Suppressor macrophage treated with lipopolysaccharide for 4 hours (primary cell): ENCODE measurements at places on chromosomes 4 and X.

- no peak for DNase-seq
Observed at GRCh38 chr4:17329046-17329445, 182.8 kb downstream of the QDPR start.

GRCh38 chrX:69116077-69116476, 49.2 kb downstream of the PJA1 start:
- DNase-seq: no peak

DNA sequence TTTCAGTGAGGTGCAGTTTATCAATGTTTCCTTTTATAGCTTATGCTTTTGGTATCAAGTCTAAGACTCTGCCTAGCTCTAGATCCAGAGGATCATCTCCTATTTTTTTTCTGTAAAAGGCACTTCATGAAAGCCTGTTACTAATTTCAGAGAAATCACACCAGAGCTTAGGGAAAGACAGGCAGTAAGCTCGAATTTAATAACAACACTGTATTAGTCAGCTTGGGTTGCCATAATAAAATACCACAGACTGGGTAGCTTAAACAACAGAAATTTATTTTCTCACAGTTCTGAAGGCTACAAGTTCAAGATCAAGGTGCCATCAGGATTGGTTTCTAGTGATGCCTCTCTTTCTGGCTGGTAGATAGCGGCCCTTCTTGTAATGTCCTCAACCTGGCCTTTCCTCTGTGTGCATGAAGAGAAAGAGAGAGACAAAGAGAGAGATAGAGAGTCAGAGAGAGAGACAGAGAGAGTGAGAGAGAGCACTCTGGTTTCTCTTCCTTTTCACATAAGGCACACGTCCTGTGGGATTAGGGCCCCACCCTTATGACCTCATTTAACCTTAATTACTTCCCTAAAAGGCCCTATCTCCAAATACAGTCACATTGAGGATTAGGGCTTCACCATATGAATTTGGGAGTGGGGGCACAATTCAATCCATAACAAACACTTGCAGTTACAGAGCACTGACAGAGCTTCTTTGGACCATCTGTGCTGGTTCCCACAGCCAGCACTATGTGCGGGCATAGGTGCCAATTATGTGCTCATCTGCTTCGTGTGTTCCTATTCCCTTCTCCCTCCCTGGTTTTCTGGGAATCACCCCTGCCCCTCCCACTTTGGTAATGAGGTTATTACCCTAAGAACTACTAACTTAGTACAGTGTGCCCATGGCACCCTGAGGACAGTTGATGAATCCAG, 114.8 kb upstream of the MED14 start:
- DNase-seq: peak; percentile 35

GRCh38 chrX:21581479-21581878, 76.7 kb downstream of the KLHL34 start:
- DNase-seq: no peak

DNA sequence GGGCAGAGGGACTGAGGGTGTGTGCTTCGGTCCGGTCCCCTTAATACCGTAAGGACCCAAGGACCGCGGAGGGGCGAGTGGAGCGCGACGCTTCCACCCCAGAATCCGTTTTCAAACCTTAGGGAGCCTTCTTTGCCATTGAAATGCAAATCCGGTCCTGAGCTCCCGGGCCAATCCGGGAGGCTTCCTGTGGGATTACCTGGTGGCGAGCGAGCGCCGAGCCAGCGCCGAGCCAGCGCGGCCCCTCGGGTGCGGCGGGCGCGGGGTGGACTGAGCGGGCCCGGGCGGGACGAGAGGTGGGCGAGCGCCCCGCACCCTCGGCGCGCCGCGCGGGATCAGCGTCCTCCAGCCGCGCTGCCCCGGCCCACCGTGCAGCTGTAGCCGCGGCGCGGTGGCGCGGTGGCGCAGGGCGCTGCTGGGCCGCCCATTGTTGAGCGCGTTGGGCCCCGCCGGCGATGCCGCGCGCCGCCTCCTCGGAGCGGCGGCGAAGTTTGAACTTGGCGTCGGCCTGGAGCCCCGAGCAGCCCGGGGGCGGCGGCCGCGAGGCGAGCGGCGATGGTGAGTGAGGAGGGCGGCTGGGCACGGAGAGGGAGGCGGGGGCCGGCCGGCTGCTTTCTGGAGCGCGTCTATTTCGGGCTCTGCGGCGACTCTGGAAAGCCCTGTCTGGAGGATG, 208.7 kb downstream of the SOWAHB start:
- DNase-seq: no peak

DNA sequence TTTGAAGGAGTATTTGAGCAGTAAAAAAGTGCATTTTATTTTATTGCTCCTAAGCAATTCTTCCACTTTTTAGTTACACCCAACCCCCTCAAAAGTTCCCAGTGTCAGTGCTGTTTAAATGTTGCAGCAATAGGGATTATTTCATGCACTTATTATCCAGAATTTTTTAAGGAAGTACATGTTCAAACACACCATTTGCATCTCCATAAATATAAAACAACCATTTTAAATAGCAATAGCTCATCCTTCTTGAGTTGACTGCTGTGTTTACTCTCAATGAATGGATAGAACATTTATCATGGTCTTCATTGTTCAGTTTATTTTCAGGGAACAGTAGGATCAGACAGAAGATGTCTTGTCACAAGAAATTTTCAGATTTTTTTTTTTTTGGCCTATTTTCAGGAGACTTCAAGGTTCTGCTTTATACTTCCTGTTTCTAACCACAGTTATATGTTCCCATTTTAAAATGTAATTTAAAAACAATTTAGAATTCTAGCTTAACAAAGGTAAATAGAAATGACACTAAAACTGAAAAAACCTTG, 171.9 kb downstream of the TMA16 start:
- peak; percentile 73 for DNase-seq

DNA sequence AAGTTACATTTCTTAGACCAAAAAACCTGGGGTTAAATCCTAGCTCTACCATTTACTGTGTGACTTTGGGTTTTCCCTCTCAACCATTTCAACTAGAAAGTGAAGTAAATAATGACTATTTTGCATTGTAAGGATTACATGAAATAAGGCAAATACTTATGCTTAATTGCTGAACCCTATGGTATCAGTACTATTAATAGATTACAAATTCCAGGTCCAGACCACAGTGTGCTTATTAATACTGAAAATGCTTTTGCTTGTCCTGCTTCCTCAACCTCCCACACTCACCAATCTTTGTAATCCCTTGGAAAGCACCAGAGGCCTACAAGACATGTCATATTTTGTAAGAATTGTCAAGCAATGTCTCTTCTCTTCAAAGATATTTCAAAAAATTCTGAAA, 456.5 kb downstream of the SPOCK3 start:
- no peak for DNase-seq

DNA sequence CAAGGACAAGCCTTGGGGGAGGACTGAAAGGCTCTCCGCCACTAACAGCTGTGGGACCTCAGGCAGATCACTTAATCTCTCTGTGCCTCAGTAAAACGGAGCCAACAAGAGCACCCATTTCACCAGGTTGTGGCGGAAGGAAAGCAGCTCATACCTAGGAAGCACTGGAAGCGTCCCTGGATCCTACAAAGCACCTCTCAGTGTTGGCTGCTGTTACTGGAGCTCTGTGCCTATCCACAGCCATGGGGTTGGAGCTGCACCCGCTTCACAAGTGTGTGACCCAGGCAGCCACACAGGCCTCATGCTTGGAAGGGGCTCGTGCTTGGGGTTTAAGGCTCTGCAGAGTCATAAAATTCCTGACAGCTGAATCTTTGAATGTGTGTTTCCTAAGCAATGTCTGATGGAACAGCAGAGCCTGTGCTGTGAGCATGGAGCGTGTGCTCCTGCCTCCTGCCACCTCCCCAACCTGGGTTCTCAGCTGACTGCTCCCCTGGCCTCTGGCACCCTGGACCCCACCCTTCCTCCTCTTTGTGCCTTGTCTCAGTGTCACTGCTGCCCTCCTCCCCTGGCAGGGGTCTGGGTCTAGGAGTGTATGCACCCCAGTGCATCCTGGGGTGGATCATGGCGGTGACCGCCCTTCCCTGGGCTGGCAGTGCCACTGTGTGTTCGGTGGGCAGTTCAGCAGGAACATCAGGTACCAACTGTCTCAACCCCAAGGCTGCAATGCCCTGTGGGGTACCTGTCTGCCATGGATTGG, 14.4 kb upstream of the MAN2B2 start:
- no peak for DNase-seq

DNA sequence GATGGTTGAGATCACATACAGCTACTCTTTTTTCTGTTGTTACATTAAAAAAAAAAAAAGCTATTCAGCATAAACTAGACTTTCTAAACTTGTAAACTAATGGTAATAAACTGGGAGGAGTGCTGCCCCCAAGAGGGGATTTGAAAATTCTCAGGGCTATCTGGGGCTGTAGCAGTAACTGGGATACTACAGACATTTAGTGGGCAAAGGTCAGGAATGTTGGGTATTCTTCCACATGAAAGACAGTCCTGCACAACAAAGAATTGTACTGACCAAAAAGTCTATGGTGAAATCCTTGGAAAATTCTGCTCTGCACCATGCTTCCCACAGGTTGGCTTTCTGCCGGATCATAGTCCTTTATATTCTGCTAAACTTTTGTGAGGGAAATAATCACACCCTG, 232.6 kb upstream of the BOD1L1 start:
- DNase-seq: no peak

- no peak for DNase-seq
Observed at GRCh38 chrX:106917830-106918500, 2.2 kb upstream of the CLDN2 start.

- DNase-seq: peak; percentile 62
Observed at GRCh38 chrX:18668071-18668835, 3.7 kb downstream of the RS1 start.

DNA sequence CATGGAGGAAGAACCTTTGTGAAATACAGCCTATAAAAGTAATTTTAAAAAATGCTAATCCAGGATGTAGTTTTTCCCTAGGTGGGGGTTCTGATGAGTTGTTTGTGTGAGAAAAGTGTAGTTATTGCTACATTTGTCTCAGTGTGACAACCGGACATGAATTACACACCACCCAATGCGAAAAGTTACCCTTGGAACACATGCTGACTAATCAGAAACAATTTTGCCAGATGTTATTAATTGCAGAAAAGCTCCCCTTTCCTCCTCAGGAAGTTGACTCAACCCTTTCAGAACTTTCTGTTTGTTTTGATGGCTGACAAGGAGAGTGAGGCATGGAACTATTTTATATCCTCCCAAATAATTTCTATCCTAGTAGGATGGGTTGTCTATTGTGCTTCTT, 38.1 kb upstream of the EDA2R start:
- DNase-seq: no peak

- no peak for DNase-seq
Observed at GRCh38 chrX:132277953-132278614, 58.8 kb upstream of the RAP2C start.

DNA sequence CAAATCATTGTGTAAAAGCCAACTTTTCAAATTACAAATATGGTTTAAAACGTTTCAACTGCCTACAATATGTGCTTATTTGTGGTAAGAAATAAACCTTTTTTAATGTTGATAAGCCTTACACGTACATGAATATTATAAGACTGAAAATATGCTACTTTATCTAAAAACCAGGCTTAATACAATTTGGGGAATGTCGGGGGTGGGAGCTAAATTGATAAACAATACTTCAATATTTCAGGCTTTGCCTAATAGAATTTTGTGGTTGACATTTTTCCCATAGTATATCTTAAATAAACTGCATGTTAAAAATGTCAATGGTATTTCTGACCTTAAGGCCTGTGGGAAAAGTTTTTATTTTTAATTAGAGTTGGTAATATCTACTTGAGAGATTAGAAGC, 69.8 kb upstream of the SLIT2 start:
- no peak for DNase-seq

DNA sequence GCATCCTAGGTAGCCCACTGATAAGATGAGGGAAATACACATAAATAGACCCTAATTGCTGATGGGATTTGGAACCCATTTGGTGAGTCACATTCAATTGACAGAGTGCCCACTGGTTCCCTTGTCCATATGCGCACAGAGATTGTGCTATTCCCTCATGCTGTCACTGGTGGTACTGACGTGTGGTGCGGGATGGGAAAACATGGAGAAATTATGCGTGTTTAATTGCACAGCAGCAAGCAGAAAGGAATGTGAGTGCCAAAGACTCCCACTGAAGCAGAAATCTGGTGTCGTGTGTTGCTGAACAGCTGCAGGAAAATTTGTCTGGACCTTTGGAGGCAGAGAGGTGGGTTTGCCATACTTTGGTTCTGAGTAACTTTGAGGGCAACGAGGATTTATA, 92.2 kb downstream of the NHSL2 start:
- DNase-seq: no peak

DNA sequence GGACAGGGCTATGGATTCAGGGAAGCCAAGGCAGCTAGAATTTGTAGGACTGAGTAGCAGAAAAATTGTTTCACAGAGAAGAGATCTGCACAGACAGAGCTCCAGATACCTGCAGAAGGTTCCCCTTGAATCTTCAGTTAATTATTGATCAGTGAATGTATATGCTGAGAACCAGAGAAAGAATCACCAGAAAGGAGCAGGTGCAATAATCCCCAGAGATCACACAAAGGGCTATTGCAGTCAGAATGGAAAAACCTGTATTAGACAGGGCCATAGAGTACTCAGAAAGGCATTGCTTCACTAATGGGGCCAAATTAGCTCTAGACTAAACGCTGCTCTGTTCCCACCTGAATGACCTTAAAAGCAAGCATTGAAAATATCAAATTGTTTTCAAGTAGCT, 35.5 kb upstream of the SMAD1 start:
- DNase-seq: no peak

- DNase-seq: no peak
Observed at GRCh38 chr4:187715466-187715865, 280.1 kb upstream of the ZFP42 start.

DNA sequence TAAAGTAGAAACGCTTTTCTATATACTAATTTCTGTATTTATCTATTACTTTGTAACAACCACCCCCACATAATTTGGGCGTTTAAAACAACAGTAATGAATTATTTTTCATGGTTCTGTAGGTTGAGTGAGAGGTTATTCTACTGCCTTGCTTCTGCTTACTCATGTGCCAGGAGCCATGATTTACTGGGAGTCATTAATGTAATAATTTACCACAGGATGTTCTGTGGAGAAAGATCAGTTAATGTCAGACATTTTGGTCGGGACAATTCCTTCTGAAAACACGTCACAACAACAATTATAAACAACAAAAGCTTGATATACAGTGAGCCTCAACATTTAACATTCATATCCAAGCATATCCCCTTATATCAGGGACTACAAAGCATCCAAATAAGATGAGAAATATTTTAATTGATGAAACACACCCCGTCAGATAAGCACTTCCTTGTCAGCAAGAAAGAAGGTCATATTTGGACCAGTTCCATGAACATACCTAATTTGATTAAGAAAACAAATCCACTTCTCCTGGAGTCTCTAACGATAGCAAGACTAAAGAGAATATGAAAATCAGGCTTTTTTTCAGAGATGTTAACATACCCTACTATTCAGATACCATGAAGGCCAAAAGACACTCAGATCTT, 238.5 kb downstream of the PRDM5 start:
- no peak for DNase-seq

- DNase-seq: peak; percentile 32
Observed at GRCh38 chr4:25013756-25014661, 16.7 kb downstream of the LGI2 start.

GRCh38 chr4:70706516-70706915, 15.2 kb upstream of the RUFY3 start:
- DNase-seq: no peak
